ENCODE measurements at places on chromosomes 11 and 22.
A peak's percentile ranks its signal among the peaks of the same experiment; 100 is the strongest.

- DNase-seq = peak; percentile 57
These were observed 1.0 kb upstream of the RELA start for GRCh38 chr11:65663639-65664200.

DNA sequence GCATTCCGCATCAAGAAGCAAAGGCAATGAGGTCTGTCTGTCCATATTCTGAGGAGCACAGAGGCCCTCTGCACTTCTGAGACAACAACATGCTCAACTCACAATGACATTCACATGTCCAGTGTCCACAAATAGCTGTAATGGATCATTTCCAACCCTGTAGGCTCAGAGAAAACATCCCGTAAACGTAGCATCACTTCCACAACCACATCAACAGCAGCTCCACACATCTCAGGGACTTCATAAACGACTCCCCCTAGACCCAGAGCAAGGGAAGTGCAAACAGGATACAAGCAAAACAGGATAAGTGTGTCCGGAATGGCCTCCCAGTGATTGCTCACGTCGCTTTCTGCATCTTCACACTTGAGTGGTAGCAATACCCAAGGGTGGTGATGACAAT lies 100.2 kb downstream of the SYN3 start:
- no peak for DNase-seq

DNA sequence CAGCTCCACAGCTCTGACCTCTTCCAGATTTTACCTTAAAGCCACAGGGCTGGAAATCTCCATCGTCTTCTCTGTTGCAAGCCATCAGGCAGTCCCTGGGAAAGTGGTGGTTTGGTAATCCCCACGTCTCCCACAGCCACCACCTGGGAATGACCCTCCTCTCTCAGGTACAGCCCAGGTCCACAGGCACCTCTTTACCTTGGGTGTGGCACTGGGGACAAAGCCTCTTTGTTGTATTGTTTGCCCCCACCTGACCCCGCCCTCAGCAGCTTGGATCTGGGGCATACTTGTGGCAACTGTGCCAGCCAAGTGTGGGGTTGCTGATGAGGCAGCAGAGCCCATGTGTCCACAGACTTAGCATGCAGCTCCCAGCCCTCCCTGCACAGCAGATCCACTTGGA lies 77.6 kb downstream of the LRRC32 start:
- DNase-seq = no peak

GRCh38 chr11:32311346-32312065 lies 123.8 kb downstream of the WT1 start:
- DNase-seq = no peak

GRCh38 chr11:74696939-74697675 lies 34.1 kb downstream of the CHRDL2 start:
- DNase-seq = peak; percentile 96

DNA sequence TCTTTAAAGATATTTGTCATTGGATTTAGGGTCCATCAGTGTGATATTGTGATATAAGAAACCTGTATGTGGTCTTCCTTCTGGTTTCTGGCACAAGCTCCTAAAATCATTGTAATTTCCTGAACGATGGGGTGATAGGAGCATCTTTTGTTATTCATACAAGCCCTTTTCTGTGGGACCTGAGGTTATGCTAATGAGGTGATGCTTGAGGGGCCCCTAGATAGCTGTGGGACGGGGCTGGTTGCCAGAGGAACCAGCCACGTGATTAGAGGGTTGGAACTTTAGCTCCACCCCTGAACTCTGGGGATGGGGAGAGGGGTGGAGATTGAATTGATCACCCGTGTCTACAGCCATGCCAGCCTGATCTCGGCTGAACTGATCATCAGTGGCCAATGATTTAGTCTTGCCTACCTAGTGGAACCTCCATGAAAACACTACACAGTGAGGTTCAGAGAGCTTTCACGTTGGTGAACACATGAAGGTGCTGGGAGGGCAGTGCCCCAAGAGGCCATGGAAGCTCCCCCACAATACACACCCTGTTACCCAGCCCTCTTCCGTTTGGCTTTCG lies 62.8 kb downstream of the BCR start:
- no peak for DNase-seq

- DNase-seq = no peak
These were observed 498.9 kb downstream of the BRD1 start for GRCh38 chr22:49328630-49329405.

DNA sequence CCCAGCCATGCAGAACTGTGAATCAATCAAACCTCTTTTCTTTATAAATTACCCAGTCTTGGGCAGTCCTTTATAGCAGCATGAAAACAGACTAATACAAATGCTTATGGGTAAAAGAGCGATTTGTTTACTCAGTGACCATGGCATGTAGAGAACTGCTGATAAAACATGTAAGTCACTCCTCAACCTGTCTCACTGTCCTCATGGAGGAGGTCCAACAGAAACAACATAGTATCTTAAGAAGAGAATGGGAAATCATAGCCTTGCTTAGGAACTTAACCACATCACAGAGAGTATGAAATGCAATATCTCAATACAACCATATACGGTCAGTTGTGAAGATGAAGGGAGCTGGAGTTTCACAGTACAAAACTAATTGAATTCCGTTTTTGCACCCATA lies 1734.0 kb upstream of the RAG2 start:
- no peak for DNase-seq

- peak; percentile 45 for DNase-seq
These were observed at the start of gene HEPHL1 for GRCh38 chr11:94020777-94021481. Gene HEPHL1 (plus strand): TSS chr11:94021354. CDS start chr11:94021369, 15 bp downstream.

DNA sequence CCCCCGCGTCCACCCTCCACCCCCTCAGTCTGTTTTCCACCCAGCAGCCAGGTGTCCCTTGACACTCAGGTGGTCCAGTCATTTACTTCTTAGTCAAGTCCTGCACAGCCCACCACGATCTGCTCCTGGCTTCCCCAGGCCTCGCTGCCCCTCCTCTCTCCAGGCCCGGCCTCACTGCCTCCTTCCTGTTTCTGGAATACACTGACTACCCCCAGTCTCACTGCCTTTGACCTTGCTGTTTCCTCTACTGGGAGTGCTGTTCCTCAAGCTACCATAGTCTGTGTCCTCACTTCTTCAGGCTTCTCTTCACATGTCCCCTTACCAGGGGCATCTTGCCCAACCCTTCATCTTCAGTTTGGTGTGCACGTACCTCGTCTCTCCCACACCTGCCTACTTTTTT lies 7.4 kb downstream of the MCM5 start:
- DNase-seq = no peak

DNA sequence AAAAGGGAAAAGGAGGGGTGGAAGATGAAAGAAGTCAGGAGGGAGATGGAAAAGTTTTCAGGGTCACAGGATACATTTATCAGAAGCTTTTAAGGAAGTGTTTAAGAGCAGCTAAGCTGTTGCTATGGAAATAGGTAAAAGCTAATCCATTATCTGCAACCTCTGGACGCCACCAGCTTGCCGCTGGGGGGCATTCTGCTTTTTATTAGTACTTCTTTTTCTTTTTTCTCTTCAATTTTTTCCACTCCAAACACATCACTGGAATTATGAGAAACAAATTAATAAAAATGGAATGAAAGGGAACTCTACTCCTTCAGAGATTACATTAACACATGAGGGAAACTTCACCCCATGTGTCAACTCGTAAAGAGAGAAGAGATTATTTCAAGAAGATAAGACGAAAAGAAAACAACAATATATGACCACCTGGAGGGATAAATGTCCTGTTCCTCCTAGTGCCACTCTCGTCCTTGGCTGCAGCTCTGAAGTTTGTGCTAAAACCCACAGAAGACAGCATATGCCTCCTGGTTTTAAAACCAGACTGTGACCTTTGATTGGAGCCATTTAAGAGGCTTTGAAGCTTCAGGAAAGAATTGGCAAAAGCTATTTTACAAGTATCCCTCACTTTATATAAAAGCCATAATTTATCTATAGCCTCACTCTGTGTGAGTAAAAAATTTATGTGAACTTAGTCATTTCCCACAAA lies 972.8 kb downstream of the OPCML start:
- DNase-seq = no peak

GRCh38 chr22:26418620-26419019 lies 10.4 kb upstream of the ASPHD2 start:
- no peak for DNase-seq

DNA sequence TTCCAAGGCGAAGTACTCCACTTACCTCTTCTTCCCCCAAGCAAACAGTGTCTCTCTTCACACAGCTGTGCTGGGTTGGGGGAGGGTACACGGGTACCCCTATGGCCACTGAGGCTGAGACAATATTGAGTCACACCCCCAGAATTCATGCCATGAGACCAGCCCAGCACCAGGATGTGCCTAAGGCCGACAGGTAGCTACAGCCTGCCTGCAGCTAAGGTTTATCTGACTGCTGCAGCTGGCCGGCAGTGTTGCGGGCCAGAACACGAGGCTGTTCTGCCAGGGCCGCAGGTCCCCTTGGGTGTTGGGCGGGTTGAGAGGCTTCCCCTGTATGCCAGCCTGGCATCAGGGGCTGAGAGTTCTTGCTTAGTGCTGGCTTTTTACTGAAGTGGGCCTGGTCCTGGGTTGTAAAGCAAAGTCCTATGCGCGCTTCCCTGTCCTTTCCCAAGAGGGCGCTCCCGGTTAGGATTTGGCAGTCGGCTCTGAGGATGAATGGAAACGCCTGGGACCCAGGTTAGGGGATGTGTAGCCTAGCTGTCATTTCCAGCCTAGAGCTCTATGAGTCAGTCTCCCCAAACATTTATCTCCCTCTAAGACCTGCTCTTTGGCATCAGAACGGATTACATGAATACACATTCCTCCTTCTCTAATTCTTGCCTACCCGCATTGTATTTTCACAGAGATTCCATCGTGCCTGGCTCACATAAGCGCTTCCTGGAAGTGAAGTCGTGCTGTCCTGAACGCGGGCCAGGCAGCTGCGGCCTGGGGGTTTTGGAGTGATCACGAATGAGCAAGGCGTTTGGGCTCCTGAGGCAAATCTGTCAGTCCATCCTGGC lies 7.1 kb downstream of the USP18 start:
- peak; percentile 67 for DNase-seq

DNA sequence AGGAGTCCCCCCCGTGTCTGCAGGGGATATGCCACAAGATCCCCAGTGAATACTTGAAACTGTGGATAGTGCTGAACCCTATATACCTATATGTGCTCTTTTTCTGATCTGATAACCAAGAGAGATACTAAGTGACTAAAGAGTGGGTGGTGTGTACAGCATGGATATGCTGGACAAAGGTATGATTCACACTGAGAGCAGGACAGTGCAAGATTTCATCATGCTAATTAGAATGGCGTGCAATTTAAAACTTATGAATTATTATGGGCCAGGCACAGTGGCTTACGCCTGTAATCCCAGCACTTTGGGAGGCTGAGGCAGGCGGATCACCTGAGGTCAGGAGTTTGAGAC lies 90.2 kb upstream of the ALKBH3 start:
- peak; percentile 31 for DNase-seq

DNA sequence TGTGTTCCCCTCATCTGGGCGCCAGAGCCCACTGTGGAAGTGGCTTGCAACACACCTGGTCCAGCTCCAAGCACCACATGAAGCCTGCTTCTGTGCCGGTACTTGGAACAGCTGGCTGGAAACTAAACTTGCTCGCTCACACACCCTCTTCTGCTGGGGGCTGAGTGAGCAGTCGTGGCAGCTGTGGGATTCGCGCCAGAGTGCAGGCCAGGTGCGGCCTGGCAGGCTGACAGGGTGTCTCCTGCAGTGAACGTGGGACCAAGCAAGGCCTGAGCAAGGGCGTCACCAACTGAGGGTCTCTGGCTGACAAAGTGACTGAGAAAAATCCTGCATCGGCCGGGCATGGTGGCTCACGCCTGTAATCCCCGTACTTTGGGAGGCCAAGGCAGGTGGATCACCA lies 15.2 kb downstream of the SMC1B start:
- no peak for DNase-seq
